ENCODE measurements at places on chromosomes 11 and 22.

- DNase-seq = no peak
Measured at GRCh38 chr11:130358398-130358797, 43.7 kb upstream of the ZBTB44 start.

DNA sequence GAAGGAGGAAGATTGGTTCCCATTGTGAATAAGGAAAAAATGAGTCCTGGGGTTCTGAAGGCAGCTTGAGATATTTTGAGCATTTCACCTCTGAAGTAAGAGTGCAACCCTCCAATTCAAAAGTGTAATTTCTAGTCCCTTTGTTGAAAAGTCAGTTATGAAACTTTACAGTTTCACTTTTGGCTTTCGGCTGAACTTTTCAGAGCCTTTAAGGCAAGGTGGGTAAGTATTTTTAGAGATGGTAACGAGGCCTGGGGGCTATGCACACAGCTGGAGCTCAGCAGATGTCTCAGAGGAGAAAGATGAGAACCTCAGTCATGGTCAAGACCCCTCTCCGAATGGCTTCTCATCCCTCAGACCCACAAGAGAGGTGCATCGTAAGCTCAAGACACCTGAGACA lies 267.6 kb downstream of the KIRREL3 start:
- DNase-seq = no peak

GRCh38 chr22:49833340-49834007 lies 5.8 kb upstream of the BRD1 start:
- no peak for DNase-seq

GRCh38 chr11:1521382-1522080 lies 35.0 kb upstream of the MOB2 start:
- no peak for DNase-seq

DNA sequence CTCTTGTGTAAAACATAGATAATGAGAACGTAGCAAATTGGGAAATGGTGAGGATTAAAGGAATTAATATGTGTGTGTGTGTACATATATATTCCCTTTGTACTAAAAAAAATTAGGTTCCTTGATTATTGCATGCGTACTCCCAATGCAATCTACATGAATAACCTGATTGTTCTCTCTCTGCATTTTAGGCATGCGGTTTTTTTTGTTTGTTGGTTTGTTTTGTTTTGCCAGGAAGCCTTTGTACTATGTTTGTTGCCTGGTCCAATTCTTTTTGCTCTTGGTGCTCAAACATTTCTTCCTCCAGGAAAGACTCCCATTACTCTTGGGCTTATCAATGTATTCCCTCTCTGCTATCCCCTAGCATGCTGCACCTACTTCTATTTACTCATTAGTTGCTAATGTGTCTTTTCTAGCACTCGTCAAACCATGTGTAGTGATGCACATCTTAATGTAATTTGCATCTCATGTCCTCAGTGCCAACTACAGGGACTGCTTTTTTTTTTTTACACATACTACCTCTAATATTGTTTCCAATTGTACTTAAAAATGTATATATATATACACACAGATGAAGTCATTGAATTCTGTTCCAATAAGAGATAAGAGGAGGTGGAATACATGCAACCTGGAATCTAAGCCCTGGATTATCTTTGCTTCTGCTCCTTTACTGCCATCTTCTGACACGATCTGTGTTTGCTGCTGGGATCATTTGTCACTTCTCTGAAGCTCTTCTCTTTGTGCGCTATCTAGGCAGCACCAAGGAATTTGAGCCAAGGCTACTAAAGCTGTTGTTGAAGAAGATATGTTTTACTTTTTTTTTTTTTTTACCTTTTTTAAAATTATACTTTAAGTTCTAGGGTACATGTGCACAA lies 197.2 kb upstream of the ANO3 start:
- DNase-seq = no peak

DNA sequence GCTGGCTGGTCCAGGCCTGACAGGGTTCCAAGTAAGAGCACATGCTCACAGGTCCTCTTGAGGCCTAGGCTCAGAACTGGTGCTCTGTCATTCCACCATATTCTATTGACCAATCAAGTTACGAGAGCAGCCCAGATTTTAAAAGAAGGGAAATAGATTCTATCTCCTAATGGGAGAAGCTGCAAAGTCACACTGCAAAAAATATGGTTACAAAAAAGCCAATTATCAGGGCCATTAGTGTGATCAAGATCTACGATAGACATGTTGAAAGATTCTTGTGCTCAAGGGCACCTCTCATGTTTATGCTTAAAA lies 96.1 kb downstream of the CD44 start:
- no peak for DNase-seq

DNA sequence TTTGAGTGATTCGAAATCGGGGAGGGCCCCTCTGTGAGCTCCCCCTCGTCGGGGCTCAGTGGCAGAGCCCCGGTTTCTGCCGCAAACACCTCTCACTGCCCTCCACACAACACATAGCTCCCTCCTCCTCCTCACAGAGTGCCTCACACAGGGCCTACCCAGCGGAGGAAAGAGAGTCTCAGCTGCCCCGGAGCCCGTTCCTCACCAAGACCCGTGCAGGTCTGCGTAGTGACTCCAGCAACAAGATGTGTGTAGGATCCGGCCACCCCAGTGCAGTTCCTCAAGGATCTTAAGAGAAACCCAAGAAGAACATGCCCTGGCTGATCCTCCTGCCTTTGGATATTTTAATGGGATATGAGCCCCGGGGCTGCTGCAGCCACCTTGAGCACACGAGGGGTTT lies 238.4 kb downstream of the BRD1 start:
- DNase-seq = no peak

GRCh38 chr11:2702771-2703362 lies 3.1 kb upstream of the KCNQ1OT1 start:
- DNase-seq = no peak

DNA sequence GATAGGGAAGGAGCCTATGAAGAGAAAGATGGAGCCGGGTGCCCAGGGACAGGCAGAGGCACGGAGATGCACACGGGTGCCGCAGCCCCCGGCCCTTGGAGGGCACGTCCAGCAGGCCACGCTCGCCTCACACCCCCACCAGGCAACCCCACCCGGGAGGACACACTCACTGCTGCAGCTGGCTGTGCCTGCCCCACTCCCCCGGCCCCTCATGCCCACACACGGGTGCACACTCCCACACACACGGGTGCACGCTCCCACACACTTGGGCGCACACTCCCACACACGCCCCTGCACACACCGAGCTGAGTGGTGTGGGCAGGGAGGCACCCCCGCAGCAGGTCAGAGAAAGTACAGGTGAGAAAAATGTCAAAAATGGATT lies 1.1 kb downstream of the MOB2 start:
- DNase-seq = no peak

DNA sequence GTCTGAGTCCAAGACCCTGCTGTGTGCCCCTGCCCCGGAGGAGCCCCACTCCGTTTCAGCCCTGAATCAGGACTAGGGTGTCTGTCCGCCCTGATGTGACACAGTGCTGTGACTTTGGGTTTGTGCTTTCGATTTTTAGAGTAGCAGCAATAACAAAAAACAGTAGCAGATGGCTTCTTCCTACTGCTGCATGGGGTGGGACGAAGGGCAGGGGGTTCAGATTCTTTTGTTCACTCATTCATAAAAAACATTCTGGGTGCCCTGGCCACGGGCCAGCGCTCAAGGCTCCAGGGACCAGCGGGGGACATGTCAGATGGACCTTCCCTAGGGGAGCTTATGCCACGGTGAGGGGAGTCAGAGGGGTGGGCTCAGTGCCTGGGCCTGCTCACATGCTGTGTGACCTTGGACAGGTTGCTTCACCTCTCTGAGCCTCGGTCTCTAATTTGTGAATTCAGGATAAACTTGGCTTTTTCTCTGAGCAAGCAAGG lies 24.6 kb upstream of the PRR5 start:
- no peak for DNase-seq

DNA sequence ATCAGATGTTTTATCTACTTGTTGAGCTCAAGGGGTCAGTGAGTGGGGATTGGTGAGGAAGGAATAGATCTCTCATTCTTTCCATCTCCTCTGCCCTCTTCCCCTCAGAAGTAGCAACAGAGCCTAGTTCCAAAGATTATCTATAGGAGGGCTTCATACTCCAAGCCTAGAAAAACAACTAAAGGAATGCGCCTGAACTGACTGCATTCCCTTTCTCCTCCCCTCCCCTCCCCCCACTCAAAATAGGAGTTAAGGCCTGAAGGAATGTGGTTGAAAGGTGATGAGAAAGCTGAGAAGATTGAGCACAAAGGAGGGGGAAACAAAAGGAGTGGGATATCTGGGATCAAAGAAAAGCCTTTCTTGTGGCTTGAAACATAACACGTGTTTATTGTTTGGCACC lies 10.5 kb downstream of the EMSY start:
- DNase-seq = no peak

GRCh38 chr22:24526191-24526590 lies 28.7 kb downstream of the GUCD1 start:
- no peak for DNase-seq

GRCh38 chr11:82523141-82523540 lies 210.5 kb downstream of the FAM181B start:
- no peak for DNase-seq

DNA sequence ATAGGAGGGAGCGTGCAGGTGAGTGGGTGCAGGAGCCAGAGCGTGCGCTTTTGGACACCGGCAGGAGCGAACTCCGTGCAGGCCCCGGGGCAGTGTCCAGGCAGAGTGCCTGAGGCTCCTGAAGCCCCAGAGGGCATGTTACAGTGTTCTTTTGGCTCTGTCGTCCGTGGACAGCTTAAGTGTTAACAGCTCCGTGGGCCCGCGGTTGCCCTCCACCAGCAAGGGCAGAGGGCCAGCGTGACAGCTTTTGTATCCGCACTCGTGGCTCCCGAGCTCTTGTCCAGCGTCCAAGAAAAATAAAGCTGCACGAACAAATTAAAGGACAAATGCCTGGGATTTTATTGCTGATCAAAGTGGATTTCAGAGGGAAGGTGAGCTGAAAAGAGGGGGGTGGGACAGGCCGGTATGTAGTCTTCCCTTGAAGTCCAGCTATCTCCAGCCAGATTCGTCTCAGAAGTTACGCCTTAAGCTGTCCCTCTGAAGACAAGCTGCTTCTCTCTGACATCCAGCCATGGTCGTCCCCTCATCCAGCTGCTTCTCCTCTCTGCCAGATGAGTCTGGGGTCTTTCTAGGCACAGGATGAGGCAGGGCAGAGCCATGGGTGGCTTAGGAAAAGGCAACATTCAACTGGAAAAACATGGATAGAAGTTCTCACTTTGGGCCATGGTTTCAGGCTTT lies 968 bp upstream of the TMEM109 start:
- DNase-seq = no peak

- no peak for DNase-seq
Measured at GRCh38 chr22:32579529-32580220, 105.1 kb downstream of the FBXO7 start.

DNA sequence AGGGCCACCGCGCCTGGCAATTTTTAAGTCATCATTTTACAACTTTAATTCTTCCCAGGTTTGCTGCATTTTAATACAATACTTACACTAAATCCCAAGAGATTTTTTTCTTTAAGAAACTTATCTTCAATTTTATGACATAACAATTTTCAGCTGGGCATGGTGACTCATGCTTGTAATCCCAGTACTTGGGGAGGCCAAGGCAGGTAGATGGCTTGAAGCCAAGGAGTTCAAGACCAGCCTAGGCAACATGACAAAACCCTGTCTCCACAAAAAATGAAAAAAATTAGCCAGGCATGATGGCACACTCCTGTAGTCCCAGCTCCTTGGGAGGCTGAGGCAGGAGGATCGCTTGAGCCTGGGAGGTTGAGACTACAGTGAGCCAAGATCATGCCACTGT lies 38.8 kb downstream of the CLDN25 start:
- DNase-seq = no peak

GRCh38 chr11:60860943-60861342 lies 5.2 kb upstream of the PTGDR2 start:
- DNase-seq = no peak

DNA sequence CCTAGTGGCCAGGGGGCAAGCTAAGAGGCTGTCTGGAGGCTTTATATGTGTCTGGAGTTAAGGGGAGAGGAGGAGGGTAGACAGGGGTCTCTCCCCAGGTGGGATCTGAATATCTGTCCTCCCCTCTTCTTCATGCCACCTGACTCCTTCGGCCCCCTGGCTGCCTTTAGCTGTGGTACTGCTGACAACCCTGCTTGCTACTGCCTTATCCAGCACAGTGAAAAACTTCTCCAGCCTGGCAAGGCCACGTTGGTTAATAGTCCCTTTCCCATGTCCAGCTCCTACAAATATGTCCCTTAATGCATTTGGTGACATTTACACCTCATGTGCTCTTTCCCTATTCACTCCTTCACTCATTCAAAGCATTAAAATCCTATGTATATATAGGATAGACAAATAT lies 42.4 kb upstream of the NNMT start:
- no peak for DNase-seq

DNA sequence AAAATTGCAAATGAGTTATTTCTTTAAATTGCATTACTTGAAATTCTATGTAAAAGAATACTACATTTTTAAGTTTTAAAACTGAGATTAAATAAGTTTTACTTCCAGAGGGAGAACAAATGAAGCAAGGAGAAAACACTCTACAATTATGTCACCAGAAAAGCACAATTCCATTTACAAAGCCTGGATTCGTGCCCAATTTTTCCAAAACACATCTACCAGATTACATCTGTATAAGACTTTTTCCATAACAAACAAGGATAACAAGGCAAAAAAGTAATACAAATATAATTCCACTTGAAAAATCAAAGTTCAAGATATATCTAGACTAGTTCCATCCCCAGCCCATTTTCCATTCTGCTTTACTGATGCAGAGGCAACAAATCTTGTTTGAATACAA lies 40.5 kb downstream of the MTMR2 start:
- no peak for DNase-seq

DNA sequence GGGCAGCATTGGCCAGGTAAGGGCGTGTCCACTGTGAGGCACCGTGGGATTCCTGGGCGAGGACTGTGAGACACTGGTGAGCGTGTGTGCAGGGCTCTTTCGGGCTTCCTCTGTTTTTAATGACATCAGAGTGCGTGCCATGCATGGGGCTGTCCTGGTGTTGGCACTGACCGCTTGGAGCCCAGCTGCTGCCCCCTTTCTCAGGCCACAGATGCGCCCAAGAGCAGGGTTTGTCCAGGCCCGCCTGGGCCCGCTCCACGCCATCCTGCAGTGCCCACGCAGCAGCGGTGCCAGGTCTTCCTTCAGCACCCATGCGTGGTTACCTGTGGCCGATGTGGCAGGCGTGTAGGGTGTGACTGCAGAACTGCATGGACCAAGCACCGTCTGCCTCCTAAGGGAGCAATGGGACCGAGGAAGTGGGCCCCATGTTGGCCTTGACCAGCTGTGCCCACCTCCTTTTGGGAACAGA lies 72.3 kb upstream of the SEPTIN5 start:
- no peak for DNase-seq
